ENCODE measurements at places on chromosomes 5 and 9. TPM values are rescaled to one million over a fixed set of nuclear protein-coding genes. Genes with fewer than 3 reads are reported as not detected.

CCDC171 gene
- 3.5 TPM for total RNA-seq

GRM6 gene
- not detected for total RNA-seq

DRD1 gene
- under 0.01 TPM for total RNA-seq

UHRF2 gene
- 32.8 TPM for total RNA-seq

ADAMTSL1 gene
- total RNA-seq: 25.0 TPM

C5orf52 gene
- total RNA-seq: not detected

NEUROG1 gene
- total RNA-seq: not detected

GRIN3A gene
- 0.80 TPM for total RNA-seq

OLFM1 gene
- 3.2 TPM for total RNA-seq
